ENCODE measurements at places on chromosomes 4 and X. TPM values are rescaled to one million over a fixed set of nuclear protein-coding genes. Genes with fewer than 3 reads are reported as not detected.

GRCh38 chr4:98720871-98721480 lies 62.6 kb upstream of the TSPAN5 start:
- no peak for DNase-seq

- DNase-seq = no peak
Observed at GRCh38 chr4:24753519-24753918, 41.9 kb upstream of the SOD3 start.

FGFBP1 gene
- not detected for total RNA-seq

DGKK gene
- 0.47 TPM for total RNA-seq

GRCh38 chr4:138055890-138056289 lies 186.3 kb downstream of the SLC7A11 start:
- DNase-seq = no peak

GRCh38 chr4:167581449-167581965 lies 347.2 kb upstream of the SPOCK3 start:
- no peak for DNase-seq

UGT2B17 gene
- total RNA-seq = not detected

- no peak for DNase-seq
Observed at GRCh38 chr4:102683881-102684609, 76.7 kb downstream of the MANBA start.

CFI gene
- 3.1 TPM for total RNA-seq

RBMX gene
- 340 TPM for total RNA-seq

DNA sequence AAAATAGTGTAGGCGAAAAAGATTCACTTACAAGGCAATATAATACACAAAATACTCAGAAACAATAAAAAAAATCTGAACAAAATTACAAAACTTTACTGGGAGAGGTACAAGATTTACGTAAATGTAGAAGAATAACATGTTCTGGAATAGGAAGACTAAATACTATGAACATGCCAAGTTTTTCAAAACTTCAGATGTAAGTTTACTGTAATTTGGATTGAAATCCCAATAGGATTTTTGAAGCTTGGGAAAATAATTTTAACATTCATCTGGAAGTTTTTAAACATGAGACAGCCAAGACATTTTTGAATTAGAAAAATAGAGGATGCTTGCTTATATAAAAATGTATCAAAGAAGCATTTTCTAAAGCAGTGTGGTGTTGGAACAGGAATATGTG lies 30.5 kb upstream of the CT83 start:
- DNase-seq = no peak

GAGE12E gene
- not detected for total RNA-seq

FGG gene
- total RNA-seq = 3.1 TPM

RHOXF2B gene
- total RNA-seq = not detected

QRFPR gene
- not detected for total RNA-seq

GRCh38 chrX:69150281-69150960 lies 14.8 kb downstream of the PJA1 start:
- no peak for DNase-seq

UGT2B15 gene
- not detected for total RNA-seq

DNA sequence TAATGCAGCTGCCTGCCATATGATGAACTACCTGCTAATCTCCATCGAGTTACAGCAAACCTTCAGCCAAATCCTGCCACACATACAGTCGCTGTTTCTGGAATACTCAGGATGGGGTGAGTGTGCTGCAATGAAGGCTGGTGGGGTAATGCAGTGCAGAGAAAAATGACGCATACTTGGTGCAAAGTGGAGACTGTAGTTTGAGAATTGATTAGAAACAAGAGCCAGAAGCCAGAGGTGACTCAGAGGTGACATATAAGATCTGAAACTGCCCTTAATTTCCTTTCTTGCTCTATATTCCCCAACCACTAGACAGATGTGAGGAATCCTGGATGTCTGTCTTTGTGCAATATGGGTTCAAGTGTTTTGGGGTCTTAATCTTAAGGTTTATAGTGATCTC lies 22.0 kb downstream of the C4orf54 start:
- DNase-seq = no peak
